ENCODE measurements at places on chromosomes 13 and 19.

GRCh38 chr19:42168206-42168605 is 36.0 kb upstream of the POU2F2 start:
- DNase-seq = no peak

DNA sequence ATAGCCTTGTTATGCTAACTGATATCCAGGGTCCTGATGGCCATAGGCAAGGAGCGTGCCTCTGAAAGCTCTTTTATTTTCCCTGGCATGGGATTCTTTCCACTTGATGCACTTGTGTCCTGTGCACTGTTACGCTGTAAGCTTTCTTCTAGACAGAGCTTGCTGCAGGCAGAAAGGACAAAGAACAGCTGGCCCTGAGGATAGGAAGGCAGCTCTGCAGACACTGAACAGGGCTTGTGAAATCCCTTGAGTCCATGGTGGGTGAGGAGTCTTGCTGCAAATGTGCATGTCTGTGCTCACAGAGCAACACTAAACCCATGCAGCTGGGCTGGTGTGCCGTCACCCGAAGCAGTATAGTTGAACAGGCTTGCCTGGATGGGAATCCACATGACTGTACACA is 126.6 kb downstream of the AKAP11 start:
- DNase-seq = no peak

DNA sequence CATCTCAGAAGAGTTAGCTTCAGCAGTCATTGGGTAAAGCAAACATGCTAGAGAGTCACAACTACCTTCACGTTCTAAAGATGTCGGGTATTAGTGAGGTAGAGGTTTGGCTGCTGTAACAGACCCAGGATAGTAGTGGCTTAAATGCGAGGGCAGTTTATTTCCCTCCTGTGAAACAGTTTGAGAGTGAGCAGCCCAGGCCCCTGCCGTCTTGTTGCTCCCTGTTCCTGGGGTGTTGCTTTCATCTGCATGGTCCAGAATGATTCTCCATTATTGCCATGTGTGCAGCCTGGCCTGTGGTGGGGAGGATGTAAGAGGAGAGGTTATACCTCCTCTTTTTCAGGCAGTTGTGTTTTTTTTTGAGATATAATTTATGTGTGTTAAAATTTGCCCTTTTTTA is 63.7 kb downstream of the SIPA1L3 start:
- DNase-seq = no peak

GRCh38 chr19:35723671-35724070 is 5.9 kb downstream of the KMT2B start:
- no peak for DNase-seq

DNA sequence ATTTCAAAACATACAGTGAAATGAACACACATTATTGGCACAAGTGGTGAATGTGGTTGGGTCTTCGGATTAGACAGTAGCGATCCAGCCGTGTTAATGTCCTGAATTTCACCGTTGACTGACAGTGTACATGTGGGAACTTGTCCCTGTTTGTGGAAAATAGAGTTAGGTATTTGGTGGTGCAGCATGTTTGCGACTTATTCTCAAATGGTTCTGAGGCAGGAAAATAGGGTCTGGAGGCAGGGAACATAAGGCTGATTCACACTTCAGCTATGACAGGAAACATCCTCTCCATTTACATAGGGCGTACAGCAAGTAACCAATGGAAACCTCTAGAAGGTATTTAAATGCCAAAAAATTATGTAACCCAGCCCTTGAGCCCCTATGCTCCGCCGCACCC is 4.2 kb downstream of the LGALS7B start:
- no peak for DNase-seq

DNA sequence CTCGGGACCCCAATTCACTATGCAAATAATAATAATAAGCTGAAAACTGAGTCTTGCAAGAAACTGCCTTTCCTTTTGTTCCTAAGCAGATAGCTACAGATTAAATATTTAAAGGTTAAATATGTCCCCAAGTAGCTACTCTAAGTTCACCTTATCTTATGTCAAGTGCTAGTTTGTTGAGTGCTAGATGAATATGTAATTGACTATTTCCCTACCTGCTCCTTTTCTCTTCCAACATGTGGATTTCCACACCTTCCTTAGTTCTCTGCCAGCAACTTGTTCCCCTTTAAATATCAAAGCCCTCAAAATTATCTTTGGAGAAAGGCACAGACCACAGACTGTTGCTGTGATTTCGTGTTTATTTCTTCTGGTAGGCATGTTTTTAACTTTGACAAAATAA is 709.2 kb upstream of the SLITRK1 start:
- DNase-seq = no peak

DNA sequence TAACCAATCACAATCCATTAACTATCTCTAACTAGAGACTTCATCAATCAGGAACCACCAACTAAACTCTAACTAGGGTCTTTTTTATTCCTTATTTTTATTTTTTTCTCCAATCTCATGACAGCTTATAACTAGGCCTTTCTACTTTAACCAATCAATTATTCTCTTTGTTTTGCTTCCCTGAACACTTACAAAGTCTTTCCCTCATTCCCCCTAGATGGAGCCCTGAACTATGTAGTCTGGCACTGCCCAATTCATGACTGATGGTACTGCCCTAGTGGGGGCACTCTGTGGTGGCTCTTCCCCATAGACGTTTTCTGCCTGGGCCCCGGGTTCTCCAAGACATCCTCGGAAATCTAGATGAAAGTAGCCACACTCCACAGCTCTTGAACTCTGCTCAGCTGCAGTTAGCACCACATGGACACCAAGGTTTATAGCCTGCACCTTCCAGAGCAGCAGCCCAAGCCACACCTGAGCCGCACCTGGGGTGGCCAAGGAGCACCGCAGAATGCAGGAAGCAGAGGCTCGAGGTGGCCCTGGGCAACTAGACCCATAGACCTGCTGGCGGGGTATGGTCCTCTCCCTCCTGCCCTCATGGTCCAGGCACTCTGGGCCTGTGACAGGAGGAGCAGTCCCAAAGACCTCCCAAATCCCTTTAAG is 6.6 kb downstream of the ATP7B start:
- no peak for DNase-seq

- DNase-seq = no peak
These were observed 126.9 kb downstream of the STK24 start for GRCh38 chr13:98450026-98450425.

GRCh38 chr13:90552702-90553101 is 794.8 kb upstream of the MIR17HG start:
- no peak for DNase-seq

DNA sequence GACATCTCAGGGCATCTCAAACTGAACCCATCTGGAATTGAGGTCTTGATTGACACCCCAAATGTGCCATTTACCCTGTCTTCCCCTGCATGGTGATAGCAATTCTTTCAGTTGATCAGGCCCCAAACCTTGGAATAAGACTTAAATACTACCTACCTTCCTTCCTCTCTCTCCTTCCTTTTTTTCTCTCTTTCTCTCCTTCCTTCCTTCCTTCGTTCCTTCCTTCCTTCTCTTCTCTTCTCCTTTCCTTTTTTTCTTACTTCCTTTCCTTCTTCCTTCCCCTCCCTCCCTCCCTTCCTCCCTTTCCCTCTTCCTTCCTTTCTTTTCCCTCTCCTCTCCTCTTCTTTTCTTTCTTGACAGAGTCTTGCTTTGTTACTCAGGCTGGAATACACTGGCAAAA is 7.4 kb upstream of the GIPC1 start:
- no peak for DNase-seq

DNA sequence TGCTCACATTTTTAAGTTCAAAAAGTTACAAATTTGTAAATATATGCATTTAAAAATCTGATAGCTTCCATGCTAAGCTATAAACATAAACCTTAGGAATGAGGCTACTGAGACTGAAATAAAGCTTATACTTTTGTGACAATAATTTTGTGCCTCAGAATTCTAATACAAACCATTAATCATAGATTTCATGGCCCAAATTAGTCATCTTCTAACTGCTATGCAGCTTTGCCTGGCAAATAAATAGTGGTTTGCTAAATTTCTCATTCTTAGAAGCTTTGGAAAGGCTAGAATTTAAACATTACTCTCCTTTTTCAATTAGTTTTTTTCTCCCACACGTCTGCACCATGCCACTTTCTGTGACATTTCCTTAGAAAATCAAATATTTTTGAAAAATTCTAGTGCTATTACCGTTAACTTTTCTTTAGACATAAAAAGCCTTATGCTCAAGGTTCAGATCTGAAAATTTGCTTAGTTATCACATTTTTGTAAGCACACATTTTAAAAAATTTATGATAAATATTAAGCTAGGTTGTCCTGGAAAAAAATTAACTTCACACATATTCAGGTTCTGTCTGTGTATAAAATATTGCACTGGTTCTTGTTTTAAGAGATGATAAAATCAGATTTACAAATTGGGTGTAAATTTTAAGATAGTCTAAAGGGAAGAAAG is 46.9 kb downstream of the FNDC3A start:
- no peak for DNase-seq

- no peak for DNase-seq
These were observed 30.8 kb downstream of the RGCC start for GRCh38 chr13:41488124-41488523.

GRCh38 chr19:38209671-38210457 is 14.2 kb downstream of the DPF1 start:
- no peak for DNase-seq

DNA sequence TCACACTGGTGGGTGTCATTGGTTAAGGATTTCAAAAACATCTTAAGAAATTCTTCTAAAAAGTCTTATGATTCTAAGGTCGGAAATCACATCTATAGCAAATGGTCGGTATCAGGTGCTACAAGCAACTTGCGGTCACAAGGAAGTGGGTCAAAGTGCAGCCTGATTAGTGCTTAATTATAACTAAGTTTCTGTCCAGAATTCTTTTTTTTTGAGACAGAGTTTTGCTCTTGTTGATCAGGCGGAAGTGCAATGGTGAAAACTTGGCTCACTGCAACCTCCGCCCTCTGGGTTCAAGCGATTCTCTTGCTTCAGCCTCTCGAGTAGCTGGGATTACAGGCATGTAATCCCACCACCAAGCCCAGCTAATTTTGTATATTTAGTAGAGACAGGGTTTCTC is 1.2 kb upstream of the GDF15 start:
- DNase-seq = no peak

GRCh38 chr13:23325191-23325590 is 108.3 kb downstream of the SACS start:
- no peak for DNase-seq

GRCh38 chr13:95540888-95541287 is 11.6 kb upstream of the CLDN10 start:
- no peak for DNase-seq

GRCh38 chr13:29369060-29369743 is 226.3 kb downstream of the SLC7A1 start:
- DNase-seq = no peak

- DNase-seq = no peak
These were observed 55.4 kb downstream of the KDM4B start for GRCh38 chr19:5024282-5024681.

GRCh38 chr19:13053761-13054625 is 48.7 kb downstream of the LYL1 start:
- no peak for DNase-seq

DNA sequence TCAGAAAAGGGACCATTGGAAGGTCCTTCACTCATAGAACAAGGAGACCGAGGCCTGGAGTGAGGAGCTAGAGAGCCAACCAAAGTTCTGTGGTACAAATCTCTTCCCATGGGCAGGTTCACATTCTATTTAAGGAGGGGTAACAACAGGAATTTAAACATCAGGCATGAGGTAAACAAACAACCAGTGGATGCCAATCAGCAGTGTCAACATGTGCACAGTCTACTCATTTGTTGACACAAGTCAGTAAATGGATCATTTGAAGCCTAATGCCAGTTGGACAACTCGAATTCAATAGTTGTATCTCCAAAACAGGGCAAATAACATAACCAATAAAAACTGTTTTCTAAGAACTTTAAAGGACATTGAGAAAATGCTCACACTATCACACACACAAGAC is 6.3 kb upstream of the DOCK9 start:
- no peak for DNase-seq

GRCh38 chr19:38649305-38650171 is 2.1 kb downstream of the ACTN4 start:
- DNase-seq = no peak

GRCh38 chr13:113537205-113537604 is 46.7 kb upstream of the DCUN1D2 start:
- no peak for DNase-seq

- DNase-seq = no peak
These were observed 8.7 kb downstream of the SYMPK start for GRCh38 chr19:45854167-45854778.

DNA sequence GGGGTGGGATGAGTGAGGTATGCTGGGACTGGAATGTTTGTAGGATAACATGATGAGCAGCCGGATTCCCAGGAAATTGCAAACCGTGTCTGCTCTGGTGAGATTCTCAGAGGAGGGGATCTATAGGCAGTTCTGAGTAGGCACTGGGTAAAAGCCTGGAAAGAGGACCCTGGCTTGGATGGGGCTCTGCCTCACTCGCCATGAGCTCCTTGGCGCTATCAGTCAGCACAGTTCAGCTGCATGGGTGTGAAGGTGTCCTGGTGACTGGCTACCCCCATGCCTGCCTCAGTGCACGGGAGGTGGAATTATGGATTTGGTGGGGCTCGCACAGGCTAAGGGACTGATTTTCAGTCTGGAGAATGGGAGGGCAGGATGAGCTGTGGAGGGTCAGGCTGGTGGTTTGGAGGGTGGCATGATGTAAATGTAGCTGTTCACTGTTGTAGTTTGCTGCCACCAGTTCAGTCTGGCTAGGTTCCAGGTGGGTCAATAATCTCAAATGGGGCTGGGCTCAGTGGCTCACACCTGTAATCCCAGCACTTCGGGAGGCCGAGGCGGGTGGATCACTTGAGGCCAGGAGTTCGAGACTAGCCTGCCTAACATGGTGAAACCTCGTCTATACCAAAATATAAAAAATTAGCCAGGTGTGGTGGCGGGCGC is 9.2 kb upstream of the ZNF627 start:
- no peak for DNase-seq

DNA sequence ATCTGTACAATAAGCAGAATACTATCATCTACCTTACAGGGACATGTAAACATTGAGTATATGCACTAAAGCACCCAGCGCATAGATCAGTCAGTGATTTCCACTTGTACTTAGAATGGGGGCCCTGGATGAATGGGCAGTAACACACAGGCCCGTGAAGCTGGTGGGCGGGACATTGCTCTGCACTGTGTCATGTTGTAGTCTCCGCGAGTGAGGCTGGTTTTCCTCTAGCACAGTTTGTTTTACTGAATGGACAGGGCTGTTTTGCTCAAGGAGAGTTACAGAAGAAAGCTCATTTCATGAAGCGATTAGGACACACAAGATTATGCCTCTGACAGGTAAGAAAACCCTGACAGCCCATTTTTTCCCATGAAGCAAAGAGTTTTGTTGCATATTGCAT is 86.4 kb upstream of the SOX21 start:
- no peak for DNase-seq
